ENCODE measurements at places on chromosomes 6 and 20.

- no peak for DNase-seq
These were observed 32.7 kb upstream of the MRPS10 start for GRCh38 chr6:42250274-42250931.

GRCh38 chr6:41370488-41371111, 35.2 kb downstream of the NCR2 start:
- DNase-seq = no peak

DNA sequence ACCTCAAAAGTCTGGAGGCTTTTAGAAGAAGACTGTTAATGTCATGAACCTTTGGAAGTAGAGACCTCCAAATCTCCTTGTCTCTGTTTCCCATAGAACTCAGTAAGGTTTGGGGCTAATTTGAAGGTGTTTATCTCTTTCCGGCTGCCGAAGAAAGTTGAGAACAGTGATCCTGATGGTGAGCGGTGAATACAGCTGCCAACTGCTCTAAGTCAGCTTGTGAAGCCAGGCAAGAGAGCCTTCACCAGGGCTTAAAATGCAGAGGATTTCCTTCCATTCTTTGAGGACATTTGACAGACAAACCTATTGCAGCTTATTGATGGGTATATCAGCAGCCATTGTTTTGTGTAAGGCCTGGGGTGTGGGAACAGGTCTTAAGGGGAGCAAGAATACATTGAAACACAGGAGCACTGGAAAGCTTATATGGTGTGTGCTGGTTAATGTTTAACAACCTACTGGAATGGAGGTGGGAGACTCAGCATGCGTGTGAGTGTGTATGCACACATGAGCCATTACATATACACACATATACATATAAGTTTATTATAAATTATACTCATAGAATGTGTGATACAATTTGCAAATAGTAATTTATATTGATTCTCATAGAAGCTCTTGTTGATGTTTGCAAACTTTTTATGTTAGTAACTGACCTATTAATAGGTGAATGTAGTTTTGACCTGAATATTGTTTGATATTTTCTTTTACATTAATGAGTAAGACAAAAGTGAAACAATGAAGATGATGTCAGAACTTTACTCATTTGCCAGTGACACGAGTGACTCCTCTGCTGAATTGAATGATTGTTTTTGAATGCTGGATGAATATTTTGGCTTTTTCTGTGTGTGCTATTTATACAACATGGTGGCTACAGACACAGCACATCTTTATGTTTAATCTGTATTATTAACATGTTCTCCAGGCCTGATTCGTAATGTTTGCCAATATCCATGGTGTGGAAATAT, 18.1 kb downstream of the PLEKHG1 start:
- no peak for DNase-seq

DNA sequence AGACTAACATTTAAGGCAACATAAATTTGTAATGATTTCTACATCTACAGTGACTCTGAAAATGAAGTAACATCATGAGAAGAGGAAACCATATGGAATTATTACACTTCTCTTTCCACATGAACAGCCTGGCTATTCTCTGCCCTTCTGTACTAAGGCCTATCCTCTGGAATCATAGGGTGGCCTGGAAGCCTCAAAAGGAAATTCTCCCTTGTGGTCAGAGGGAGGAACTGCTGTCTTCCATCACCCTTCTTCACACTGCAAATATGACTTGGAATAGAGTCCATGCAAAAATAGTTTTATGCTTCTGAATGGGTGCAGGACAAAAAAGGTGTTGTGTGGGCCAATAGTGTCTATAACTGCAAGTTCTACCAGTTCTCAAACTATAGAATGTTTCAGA, 44.6 kb upstream of the SH3BGRL2 start:
- DNase-seq = no peak

- no peak for DNase-seq
These were observed 29.7 kb downstream of the SAYSD1 start for GRCh38 chr6:39085129-39085797.

DNA sequence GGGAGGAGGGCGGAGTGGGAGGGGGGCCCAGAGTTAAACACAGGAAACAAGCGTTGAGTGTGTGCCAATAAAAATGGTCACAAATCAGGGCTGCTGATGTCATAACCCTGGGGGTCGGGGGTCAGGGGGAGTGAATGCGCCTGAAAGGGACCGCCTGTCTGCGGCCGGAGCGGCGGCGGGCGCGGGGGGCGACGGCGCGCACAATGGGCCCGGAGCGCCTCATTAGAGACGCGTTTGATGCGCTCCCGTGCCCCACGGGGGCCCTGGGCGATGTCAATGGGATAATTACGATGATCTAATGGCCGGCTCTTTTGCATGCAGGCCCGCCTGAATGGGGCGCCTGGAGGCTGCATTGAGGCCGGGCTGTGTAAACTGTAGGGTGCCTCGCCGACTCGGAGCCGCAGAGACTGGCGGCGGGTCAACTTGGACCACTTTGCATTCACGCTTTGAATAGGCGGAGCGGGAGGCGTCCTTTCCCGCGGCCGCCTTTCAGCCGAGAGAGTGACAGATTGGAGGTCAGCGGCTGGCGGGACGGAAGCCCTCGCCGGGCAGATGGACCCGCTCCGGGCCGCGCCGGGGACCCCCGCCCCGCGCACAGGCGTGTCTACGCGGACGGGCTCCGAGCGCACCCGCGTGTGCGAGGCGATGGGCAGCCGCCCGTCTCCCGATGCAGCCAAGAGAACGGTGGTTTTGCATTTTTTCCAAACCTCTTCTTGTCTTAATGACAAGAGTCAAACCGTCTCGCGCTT, 296.1 kb downstream of the TFAP2C start:
- no peak for DNase-seq

DNA sequence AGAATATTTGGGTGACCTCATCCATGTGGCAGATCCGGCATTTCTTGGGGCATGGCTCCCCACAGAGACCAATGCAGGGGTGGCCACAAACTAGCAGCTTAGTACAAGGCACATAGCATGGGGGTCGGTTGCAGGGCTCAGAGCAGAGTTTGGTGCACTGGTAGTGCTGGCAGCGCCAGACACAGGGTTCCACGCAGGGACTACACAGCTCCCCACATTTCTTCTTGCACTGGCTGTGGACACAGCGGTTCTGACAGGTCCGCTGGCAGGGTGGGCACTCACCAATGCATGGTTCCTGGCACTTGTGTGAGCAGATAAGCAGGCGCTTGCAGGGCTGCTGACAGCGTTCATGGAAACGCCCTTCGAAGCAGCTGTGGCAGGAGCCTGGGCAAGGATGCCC, 29.1 kb downstream of the DDX27 start:
- DNase-seq = no peak

- no peak for DNase-seq
These were observed 28.9 kb downstream of the PSMB9 start for GRCh38 chr6:32882879-32883250.

DNA sequence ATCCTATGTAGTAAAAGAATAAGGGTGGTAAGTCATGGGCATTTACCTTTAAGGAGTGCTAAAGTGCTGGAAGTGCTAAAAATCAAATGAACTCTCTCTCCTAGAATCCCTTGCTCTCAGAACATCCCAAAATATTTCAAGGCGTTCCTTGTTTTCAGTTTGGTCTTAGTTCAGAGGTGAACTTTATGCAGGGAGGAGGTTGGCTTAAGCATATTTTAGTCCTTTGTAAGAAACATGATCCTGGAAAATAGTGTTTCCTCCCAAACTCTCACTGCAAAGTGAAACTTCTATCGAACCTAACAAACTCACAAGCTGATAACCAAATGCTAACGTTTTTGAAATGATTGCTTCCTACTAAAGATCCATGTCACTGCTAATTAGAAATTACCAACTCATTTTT, 231.4 kb downstream of the FOXC1 start:
- no peak for DNase-seq
